Kidney epithelial cell (primary cell): ENCODE measurements at places on chromosomes 3 and 15.
A peak's percentile ranks its signal among the peaks of the same experiment; 100 is the strongest.

DNA sequence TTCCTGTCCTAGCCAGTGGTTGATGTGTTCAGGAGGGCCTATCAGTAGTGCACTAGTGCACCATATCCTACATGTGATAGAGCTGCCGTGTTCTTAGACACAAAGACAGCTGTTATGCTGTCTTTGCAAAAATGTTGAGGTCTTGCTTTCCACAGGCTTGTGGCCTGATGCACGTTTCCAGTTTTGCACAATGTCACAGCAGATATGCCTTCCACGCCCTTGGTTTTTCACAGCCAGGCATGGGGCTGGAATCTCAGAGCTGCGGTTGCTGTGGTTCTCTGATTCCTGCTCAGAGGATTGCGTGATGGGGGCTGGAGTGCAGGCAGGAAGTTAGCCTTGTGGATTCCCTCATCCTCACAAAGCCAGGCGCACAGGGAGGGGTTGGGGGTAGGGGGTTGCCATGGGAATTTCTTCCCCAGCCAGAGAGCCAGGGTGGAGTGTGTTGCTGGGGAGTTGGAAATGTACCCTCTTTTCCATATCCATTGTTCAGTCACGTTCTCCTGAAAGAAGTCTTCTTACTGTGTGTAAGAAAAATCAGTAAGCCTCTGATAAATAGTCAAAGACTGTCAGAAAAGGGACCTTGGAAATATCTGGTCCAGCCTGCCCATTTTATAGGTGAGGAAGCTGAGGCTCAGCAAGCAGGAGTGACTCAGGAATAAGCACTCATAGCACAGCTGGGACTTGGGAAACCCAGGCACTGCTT lies 79.4 kb downstream of the SMAD3 start:
- no peak for DNase-seq

DNA sequence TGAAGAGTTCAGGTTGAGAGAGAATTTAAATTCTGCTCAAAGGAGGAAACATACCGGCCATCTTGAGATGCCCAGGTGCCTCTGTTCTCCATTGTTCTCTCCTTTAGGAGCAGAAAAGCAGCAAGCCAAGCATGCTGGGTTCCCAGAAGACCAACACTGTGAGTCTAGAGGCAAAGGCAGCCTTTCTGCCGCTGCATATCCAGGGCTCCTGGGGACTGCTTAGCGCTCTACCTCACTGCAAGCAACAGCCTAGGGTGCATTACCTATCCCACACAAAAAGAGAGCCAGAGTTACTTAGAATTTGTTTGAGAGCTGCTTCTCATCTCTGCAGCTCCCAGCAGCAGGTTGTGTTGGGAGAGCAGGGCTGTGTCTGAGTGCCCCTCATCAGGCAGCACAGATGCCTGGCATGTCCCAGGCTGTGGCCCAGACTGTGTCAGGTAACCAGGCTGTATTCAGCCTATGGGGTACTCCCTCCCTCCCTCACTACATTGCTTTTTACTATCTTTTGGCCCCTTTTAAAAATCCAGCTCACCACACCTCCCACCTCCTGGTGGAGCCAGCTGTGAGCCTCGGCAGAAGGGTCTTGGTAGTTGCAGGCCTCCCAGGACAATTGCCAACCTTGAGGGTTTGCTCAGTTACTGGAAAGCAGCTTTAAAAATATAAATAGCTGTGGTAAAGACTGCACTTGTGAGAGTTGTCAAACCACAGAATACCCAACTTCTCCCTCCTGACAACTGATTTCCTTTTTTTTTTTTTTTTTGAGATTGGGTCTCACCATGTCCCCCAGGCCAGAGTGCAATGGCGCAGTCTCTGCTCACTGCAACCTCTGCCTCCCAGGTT lies 30.2 kb downstream of the BCL2L10 start:
- DNase-seq: no peak

DNA sequence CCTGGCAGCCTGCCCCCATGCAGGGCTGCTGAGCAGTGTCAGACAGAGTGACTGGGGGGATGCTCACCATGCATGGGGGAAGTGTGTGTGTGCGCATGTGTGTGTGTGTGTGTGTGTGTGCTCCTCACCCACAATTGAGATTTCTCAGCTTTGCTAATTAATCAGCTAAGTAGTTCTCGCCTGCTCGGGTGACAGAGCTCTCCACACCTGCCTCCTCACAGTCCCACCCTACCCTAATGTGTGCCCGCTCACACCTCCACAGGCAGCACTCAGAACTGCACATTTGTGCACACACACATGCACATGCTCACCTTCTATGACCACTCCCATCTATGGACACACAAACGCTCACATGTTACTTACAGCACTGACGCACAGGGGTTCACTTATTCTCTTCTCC lies 37.3 kb downstream of the CACNA2D2 start:
- DNase-seq: no peak

GRCh38 chr15:91021516-91022074 lies 799 bp downstream of the VPS33B start:
- no peak for DNase-seq

GRCh38 chr15:41713047-41713446 lies 52.8 kb downstream of the MGA start:
- no peak for DNase-seq

GRCh38 chr3:15467227-15468181 lies 40.1 kb downstream of the EAF1 start:
- DNase-seq: no peak

- no peak for DNase-seq
Measured at GRCh38 chr15:98648654-98649471, 524 bp downstream of the IGF1R start.

DNA sequence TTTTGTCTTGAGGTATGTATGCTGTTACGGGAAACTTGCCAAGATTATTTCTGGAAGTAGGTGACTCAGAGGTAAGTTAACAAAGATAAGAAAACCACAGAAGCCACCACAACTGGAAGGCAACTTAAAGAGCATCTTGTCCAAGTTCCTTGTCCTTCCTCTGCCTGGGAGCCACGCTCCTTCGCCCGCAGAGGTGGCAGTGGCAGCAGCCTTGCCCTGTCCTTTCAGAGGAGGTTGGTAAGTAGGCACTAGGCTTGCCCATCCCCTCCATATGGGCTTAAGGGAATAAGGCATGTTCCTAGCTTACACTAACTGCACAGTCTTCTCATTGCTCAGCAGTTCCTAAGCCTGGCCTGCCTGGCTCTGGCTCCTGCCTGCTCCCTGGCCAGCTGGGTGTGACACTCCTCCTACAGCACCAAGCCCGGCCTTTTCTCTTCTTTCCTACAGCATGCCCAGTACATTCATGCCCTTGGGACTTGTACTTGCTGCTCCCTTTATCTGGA lies 48.0 kb upstream of the RAB6B start:
- peak; percentile 86 for DNase-seq
